ENCODE measurements at places on chromosomes 6 and 20. TPM values are rescaled to one million over a fixed set of nuclear protein-coding genes. Genes with fewer than 3 reads are reported as not detected.

The PNPLA1 gene
- total RNA-seq = not detected

The SPDEF gene
- not detected for total RNA-seq

The CNR1 gene
- 2.5 TPM for total RNA-seq

The BCAS1 gene
- total RNA-seq = 0.14 TPM

The ZNF391 gene
- 0.47 TPM for total RNA-seq

The MDFI gene
- not detected for total RNA-seq

The MTRF1L gene
- 17.4 TPM for total RNA-seq

The PSORS1C1 gene
- not detected for total RNA-seq

DNA sequence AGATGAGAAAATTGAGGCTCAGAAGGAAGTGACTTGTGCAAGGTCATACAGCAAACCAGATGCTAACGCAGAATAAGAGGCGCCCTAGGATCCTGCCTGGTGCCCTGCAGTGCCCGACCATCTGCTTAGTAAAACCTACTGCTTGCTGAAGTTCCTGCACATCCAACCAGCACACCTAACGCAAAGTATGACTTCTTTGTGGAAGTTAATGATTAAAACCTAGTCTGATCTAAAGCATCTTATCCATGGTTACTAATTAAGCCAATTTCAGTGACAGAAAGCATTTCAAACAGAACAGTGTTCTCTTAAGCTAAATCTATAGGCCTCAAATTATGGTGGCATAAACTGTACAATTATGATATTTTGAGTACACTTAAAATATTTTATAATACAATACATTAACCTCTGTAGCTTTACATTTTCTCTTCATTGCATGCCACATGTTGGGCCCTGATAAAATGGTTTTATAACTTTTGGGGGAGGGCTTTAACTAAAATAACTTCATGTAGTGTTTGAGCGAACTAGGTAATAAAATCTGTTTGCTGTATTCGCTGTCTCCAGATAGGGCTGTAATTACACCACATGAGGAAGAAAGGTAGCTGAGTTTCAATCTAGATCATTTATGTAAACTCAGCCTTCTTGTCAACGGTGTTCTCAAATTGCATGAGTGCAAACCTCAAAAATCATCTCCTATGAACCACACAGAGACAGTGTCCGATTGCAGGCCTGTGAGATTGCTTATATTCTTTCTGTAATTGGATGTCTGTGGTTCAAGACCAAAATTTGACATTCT lies 37.5 kb upstream of the BEND3 start:
- no peaks in the 10 kb centered on the region for H3K36me3 ChIP-seq
- no peak overlapping the region for H3K4me3 ChIP-seq
- no peaks in the 10 kb centered on the region for H3K27me3 ChIP-seq
- no peak for DNase-seq
- H3K27ac ChIP-seq = no peak overlapping the region

DNA sequence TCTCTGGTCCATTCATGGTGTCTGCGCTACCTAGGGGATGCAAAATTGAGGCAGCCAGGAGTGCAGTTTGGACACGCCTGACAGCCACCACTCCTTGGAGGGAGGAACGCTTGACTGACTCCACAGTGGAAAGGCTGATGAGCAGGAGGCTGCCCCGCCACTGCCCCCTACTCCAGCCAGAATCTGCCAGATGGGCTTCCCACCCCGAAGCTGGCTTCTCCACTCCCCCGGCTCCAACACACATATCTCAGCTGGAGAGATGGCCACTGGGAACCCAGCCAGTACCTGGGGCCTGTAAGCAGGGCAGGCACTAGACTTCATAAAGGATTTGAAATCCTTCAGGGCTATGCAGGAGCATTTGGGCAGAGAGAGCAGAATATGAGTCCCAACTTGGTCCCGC lies 51.4 kb upstream of the BLCAP start:
- no peaks in the 10 kb centered on the region for H3K36me3 ChIP-seq
- no peaks in the 10 kb centered on the region for H3K27me3 ChIP-seq
- H3K27ac ChIP-seq = no peak overlapping the region
- H3K4me3 ChIP-seq = no peak overlapping the region
- DNase-seq = no peak

DNA sequence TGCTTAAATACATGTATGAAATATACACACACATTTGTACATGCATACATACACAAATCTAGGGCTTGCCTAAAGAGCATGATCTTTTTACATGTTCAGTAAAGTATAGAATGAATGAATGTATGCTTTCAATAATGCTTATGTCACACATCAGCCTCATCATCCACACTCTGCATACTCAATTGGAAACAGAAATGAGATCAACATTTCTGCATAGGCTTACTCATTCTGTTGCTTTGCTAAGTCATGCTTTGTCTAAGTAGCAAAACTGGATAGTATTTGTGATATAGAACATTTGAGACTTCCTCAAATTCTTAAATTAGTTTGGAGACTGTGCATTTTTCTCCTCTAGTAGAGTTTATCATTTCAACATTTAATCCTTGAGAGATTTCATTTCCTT lies 343.3 kb downstream of the ADGRB3 start:
- DNase-seq = no peak
- H3K4me3 ChIP-seq = no peak overlapping the region
- no peaks in the 10 kb centered on the region for H3K27me3 ChIP-seq
- H3K36me3 ChIP-seq = no peaks in the 10 kb centered on the region
- no peak overlapping the region for H3K27ac ChIP-seq

DNA sequence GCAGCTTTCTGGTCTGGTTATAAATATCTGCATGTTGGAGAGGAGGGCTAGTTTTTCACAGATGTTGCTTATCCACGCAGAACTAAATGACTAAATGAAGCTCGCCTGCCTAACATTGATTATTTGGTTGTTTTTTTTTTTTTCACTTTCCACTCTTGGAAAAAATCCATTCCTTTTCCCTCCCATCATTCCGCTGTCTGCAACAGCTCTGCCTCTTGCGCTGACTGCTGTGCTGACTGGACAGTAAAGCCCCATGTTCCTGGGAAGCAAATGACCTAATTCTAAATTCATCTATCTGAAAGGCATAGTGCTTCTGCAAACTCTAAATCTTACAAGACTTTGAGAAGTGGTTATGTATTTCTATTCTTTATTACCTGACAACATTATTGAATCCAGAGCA lies 255.5 kb upstream of the PLN start:
- H3K4me1 ChIP-seq = no peaks in the 10 kb centered on the region
- H3K27ac ChIP-seq = no peak overlapping the region
- no peaks in the 10 kb centered on the region for H3K27me3 ChIP-seq
- H3K36me3 ChIP-seq = no peaks in the 10 kb centered on the region
- no peak for DNase-seq

- H3K27me3 ChIP-seq = no peaks in the 10 kb centered on the region
- no peaks in the 10 kb centered on the region for H3K4me1 ChIP-seq
- no peak for DNase-seq
- no peak overlapping the region for H3K27ac ChIP-seq
- H3K4me3 ChIP-seq = no peak overlapping the region
These were observed 11.3 kb upstream of the MAP3K5 start for GRCh38 chr6:136803608-136804007.

- H3K27ac ChIP-seq = no peak overlapping the region
- H3K4me1 ChIP-seq = no peaks in the 10 kb centered on the region
- H3K36me3 ChIP-seq = no peaks in the 10 kb centered on the region
- no peak overlapping the region for H3K4me3 ChIP-seq
- no peak for DNase-seq
These were observed 173.9 kb downstream of the LRFN2 start for GRCh38 chr6:40413239-40413638.

DNA sequence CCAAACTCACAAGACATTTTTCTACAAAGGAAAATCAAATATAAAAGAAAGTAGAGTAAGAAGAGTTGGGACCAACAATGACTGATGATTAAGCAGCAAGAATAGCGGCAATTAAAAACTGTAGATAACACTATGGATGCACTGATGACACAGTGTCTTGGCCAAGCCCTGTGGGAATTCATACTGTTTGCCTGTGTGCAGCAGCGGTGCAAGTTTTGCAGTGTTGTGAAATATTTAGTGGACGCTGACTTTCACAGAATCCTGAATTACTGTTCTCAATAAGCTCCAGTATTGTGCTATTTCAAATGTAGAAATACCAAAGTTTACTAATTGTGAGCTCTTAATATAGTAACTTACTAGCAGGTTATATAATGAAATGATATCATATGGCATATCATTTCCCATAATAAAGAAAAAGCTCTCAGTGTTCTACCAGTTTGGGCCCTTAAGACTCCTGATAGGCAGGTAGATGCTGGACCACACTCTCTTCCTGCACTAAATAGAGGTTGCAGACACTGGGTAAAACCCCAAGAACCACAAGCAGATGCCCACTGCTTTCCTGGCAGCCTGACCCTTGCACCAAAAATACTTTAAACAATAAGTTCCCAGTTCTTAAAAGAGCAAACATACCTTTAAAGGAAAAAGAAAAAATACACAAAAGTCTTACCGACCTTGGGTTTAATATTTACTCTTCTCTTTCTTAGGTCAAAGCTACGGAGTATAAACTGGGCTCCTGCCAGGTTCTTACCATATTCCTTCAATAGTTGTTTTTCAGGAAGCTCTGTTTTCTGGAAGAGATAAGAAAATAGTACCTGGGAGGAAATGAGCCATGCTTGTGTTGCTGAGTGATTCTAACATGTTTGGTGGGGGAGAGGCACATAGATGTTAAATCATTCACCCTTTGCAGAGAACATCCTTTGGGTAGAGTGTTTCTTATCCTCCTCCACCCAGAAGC lies 41.6 kb downstream of the ANKEF1 start:
- no peaks in the 10 kb centered on the region for H3K27me3 ChIP-seq
- H3K36me3 ChIP-seq = no peaks in the 10 kb centered on the region
- peaks cover 58% of the 10 kb centered on the region for H3K4me1 ChIP-seq
- no peak overlapping the region for H3K27ac ChIP-seq
- H3K4me3 ChIP-seq = no peak overlapping the region

- no peak overlapping the region for H3K27ac ChIP-seq
- no peak overlapping the region for H3K4me3 ChIP-seq
- DNase-seq = no peak
- no peaks in the 10 kb centered on the region for H3K4me1 ChIP-seq
These were observed 57.6 kb downstream of the ZNF831 start for GRCh38 chr20:59221049-59221706.

DNA sequence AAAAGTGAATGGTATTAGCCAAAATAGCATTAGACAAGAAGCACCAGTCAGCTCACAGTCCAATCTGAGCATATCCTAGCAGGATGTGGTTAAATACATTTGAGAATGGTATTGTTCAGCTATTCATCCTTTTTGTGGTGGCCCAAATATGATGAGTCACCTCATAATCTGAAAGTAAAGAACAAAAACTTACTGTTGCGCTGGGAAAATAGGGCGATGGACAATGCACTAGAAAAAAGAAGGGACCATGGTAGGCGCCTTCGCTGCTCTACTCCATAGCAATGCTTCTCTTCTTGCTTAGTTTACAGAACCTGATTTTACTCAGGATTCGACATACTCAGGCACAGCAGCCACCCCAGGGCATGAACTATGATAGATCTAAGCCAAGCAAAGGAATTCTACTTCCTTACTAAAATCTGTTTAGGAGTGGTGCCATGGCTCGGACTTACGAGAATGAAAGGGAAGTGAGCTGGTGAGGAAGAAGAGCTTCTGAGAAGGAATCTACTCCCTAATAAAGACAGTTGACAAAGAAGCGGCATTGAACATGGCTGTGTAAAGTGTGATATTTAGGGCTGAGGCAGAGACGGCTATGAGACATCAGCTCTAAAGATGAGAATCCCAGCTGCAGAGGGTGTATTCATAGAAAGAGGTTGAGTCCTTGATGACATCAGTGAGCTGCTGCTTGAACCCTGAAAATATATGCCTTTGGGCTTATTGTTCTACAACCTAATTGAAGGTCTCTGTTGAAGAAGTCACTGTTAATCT lies 16.6 kb upstream of the FBXO9 start:
- DNase-seq = no peak
- H3K36me3 ChIP-seq = no peaks in the 10 kb centered on the region
- no peak overlapping the region for H3K27ac ChIP-seq
- no peaks in the 10 kb centered on the region for H3K27me3 ChIP-seq
- no peak overlapping the region for H3K4me3 ChIP-seq

DNA sequence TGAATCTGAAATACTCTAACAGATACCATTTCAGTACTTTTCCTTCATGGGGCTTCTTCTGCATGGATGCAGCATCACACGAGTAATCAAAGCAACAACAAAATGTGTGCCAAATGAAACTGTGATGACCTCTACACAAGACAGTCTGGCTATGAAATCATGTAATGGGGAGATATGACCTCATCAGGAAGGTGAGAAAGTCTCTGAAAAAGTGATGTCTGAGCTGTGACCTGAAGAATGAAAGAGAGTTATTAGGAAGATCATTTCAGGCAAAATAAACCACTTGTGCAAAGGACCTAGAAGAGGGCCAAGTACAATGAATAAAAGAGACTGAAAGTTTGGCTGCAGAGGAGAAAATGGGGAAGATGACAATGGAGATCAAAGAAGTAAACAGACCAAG lies 182.8 kb downstream of the PTPRK start:
- H3K27me3 ChIP-seq = no peaks in the 10 kb centered on the region
- H3K27ac ChIP-seq = no peak overlapping the region
- no peaks in the 10 kb centered on the region for H3K4me1 ChIP-seq
- H3K4me3 ChIP-seq = no peak overlapping the region
- no peaks in the 10 kb centered on the region for H3K36me3 ChIP-seq
- no peak for DNase-seq

GRCh38 chr20:46523108-46523507 lies 9.7 kb upstream of the ZNF334 start:
- peaks cover 12% of the 10 kb centered on the region for H3K4me1 ChIP-seq
- H3K4me3 ChIP-seq = no peak overlapping the region
- H3K36me3 ChIP-seq = no peaks in the 10 kb centered on the region
- DNase-seq = no peak

GRCh38 chr6:74075323-74075722 lies 379.3 kb downstream of the CD109 start:
- no peaks in the 10 kb centered on the region for H3K4me1 ChIP-seq
- DNase-seq = no peak
- no peak overlapping the region for H3K27ac ChIP-seq
- H3K4me3 ChIP-seq = no peak overlapping the region

DNA sequence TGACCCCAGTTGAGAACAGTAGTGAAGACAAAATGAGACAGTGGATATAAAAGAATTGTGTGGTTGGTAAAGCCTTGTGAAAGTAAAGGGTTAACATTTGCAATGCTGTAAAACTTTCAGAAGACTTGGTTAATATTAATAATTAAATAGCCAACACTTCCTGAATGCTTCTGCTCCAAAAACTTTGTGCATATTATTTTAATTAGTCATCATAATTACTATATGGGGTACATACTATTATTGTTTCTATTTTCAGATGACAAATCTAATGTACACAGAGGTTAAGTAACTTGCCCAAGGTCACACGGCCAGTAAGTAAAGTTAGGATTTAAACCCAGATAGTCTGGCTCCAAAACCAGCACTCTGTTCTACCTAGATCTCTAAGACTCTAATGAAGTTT lies 291.3 kb downstream of the OGFRL1 start:
- no peak for DNase-seq
- no peak overlapping the region for H3K4me3 ChIP-seq
- no peaks in the 10 kb centered on the region for H3K4me1 ChIP-seq
- H3K36me3 ChIP-seq = no peaks in the 10 kb centered on the region

GRCh38 chr20:43572891-43573290 lies 14.1 kb downstream of the SGK2 start:
- H3K27ac ChIP-seq = no peak overlapping the region
- H3K27me3 ChIP-seq = no peaks in the 10 kb centered on the region
- DNase-seq = no peak
- no peaks in the 10 kb centered on the region for H3K36me3 ChIP-seq
- no peaks in the 10 kb centered on the region for H3K4me1 ChIP-seq

Data from Karpas-422 (cell line).